ENCODE measurements at places on chromosomes 1 and 21. TPM values are rescaled to one million over a fixed set of nuclear protein-coding genes. Genes with fewer than 3 reads are reported as not detected.

MEGF6 gene
- 6.5 TPM for total RNA-seq

PLPPR4 gene
- total RNA-seq = 10.5 TPM

POGZ gene
- total RNA-seq = 21.6 TPM

TMEM79 gene
- 2.2 TPM for total RNA-seq

ELF3 gene
- total RNA-seq = 2.3 TPM

NES gene
- total RNA-seq = 0.37 TPM

LCE1A gene
- total RNA-seq = not detected

TEKT2 gene
- total RNA-seq = not detected

SUCO gene
- 44.1 TPM for total RNA-seq

DISP3 gene
- total RNA-seq = not detected

TNNT2 gene
- not detected for total RNA-seq
